ENCODE measurements at places on chromosomes 12 and 14.

- DNase-seq = no peak
Measured at GRCh38 chr12:97005174-97005573, 98.1 kb downstream of the NEDD1 start.

GRCh38 chr12:55809274-55809673 is 8.2 kb downstream of the SARNP start:
- no peak for DNase-seq

GRCh38 chr12:62230652-62231051 is 29.6 kb upstream of the USP15 start:
- DNase-seq = no peak

GRCh38 chr12:43162138-43162537 is 389.9 kb downstream of the ADAMTS20 start:
- no peak for DNase-seq

DNA sequence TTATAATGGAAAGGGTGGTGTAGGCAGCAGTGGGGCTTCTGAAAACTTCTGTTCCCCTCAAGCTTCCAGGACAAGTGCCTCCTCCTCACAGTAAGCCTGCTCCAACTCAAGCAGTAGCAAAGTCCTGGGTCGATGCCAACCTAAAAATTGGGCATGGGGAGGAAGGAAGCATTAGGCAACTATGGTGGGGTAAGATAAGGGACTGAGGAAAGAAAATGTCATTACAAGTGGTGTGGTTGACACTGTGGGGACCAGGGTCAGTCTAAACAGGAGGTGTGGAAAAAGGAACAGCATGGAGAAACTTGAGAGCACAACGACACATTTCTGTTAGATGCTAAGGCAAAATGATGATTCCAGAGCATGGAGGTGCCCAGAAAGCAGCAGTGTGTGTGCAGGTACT is 34.9 kb downstream of the WIF1 start:
- no peak for DNase-seq

DNA sequence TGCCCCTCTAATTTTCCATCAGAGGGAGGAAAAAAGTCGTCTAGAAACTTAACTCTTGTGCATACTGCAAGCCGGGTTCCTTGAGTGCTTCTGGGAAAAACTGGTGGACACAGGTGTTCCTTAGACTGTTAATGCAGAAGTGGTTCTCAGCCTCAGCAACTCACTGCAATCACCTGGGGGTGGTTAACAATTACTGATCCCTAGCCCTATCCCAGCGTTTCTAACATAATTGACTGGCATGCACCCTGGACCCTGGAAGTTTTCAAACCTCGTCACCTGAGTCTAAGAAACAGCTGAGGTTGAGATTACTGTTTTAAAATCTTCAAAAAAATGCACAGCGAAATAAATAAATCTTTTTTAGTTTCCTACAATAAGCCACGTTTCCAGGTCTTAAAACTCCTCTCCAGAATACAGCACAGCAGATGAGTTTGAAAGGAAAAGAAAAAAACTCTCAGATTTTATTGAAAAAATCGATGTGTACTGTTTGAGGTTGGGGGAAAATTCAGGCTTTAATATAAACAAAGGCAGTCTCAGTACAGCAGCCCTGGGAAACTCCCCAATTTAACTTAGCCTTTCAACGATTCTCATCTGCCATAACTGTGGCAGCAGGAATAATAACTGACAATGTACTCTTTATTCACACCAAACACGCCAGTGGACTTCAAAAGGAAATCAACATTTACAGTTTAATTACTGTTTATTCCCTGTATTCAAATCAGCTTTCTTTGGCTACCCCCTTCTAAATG is 45.4 kb downstream of the PHLDA1 start:
- no peak for DNase-seq

- DNase-seq = no peak
Measured at GRCh38 chr12:57129321-57129842, 1.1 kb downstream of the LRP1 start.

DNA sequence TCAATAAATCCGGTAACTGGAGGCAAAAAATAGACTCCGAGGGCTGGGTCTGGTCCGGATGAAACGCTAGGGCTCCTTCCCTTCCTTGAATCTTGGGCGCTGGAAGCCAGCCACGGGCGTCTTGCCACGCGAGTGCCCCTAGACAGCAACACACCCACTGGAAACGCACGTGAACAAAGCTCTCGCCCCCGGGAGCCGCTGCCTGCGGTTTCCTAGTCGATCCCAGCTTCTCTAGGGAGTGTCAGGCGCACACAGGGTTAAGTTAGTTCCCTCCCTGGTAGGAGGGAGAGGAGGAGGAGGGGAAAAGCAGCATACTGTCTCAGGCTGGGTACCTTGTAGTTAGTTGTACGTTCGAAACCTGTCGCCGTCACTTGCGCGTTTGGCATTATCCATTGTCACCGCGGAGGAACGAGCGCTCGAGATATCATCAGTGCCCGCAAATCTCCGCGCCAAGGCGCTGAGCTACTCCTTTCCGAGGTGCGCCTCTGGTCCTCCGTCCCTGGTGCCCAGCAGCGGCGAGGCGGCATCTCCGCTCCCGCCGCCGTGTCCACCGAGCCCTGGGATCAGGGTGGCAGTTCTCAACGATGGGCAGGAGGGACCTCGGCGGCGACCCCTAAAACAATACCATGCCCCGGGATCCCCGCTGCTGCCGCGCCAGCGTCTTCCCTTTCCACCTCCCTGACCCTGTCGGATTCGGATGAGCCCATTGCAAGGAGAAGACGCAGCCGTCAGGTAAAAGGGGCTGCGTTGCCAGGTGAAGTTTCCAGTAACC is at the start of gene FLRT2:
Gene FLRT2 (plus strand): TSS at position 342 of the 772 bp plus-strand sequence. CDS start 91,371 bp downstream, outside the sequence.
- DNase-seq = no peak

DNA sequence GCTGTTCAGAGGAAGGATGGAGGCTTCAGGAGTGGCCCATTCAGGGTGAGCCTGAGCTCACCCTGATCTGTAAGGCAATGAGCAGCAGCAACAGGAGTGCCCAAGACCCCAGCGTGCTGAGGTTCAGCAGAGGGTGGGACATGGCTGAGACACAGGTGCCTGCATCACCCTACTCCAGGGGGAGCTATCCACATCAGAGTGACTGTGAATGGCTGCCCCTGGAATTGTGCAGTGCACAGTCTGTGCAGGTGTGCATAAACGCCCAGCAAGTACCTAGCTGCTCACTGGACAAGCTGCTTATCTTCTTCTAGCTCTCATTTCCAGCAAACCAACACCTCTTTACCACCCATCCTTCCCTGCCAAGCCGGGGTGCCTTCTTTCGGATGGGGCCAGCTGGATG is 140.6 kb upstream of the PRMT8 start:
- DNase-seq = no peak

DNA sequence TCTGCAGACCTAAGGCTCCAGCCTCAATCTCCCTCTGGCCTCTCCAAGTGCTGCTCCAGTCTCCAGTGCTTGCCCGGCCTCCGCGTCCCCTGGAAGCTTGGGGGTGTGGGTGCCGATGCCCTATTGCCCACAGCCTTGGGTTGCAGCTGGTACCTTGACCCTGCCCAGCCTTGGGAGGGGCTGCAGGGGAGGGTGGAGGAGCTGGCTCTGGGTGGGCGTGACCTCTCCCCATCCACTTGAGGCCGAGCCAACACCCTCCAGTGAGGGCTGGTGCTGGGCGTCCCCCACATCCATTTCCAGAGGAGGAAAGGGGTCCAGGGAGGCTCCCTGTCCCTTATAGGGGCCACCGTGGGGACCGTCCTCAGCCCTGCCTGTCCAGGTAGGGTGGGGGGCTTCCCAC is 24.1 kb downstream of the KIF26A start:
- no peak for DNase-seq

- DNase-seq = no peak
Measured at GRCh38 chr14:100075681-100076080, 10.5 kb downstream of the EVL start.

DNA sequence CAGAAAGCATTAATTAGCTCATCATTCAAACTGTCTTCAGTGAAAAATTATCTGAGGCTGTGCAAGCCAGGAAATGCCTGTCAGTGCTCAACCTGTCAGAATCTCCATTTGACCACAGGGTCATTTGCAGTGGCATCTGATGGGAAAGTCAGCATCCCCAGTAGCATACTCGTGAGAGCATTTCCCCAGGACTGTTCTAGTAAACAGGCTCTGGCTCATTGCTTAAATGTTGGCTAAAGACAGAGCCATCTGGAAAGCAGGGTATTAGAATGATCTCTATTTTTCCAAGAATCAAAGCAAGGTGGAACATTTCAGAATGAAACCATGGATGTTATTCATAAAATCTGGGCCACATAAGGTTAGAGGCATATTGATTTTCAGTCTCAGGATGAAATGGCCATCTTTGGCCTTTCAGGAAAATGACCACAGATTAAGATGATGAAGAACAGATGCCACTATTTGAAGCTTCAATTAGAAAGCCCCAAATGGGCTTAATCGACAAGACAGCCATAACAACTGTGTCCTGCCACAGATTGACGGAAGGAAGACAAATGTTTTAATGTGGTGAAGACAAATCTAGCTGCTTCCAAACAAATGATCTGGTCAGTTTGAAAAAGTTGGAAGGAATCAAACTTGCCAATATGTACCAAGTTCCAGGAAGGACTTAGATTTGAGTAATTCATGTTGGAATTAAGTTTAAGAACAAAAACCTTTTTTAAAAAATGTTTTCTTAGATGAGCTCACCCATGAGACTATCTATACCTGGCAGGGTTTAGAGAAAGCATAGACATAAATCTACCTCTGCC is 94.0 kb upstream of the FAR2 start:
- no peak for DNase-seq

GRCh38 chr12:122094735-122095631 is 16.4 kb downstream of the MLXIP start:
- DNase-seq = no peak

DNA sequence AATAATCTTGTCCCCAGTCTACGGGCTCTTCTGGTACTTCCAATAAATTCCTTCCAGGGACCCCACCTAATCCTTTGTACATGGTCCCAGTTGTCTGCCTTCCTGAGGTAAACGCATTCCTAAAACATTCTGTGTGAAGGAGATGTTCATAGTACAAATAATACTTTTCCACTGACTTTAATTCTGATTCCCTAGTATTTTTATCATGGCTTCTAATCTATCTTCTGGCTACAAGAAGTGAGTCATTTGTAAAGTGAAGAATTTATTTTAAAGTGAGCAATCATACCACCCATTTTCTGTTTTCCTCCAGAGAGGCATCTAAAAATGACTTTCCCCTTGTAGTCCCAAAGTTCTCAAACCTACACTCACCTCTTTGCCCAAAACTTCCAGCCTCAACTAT is 65.9 kb upstream of the NUDT4 start:
- DNase-seq = no peak

DNA sequence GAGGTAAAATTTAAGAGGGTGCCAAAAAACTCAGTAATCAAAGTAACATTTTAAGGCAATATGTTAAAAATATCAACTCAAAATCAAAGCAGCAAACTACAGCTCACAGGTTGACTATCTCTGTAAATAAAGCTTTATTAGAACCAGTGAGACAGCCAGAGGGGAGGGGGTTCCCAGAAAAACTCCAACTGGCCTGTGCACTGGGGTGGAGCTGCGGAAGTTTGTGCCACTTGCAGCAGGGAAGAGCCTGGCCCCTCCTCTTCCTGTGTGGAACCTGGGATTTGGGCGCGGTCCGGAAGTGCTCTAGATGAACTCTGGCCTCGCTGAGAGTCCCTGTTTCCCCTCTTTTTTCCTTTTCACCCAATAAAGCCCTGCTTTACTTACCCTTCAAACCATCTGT is 8.1 kb downstream of the STON2 start:
- DNase-seq = no peak

- no peak for DNase-seq
Measured at GRCh38 chr12:50251619-50252252, 31.6 kb downstream of the LIMA1 start.

- DNase-seq = no peak
Measured at GRCh38 chr12:96824074-96824837, 82.8 kb upstream of the NEDD1 start.

DNA sequence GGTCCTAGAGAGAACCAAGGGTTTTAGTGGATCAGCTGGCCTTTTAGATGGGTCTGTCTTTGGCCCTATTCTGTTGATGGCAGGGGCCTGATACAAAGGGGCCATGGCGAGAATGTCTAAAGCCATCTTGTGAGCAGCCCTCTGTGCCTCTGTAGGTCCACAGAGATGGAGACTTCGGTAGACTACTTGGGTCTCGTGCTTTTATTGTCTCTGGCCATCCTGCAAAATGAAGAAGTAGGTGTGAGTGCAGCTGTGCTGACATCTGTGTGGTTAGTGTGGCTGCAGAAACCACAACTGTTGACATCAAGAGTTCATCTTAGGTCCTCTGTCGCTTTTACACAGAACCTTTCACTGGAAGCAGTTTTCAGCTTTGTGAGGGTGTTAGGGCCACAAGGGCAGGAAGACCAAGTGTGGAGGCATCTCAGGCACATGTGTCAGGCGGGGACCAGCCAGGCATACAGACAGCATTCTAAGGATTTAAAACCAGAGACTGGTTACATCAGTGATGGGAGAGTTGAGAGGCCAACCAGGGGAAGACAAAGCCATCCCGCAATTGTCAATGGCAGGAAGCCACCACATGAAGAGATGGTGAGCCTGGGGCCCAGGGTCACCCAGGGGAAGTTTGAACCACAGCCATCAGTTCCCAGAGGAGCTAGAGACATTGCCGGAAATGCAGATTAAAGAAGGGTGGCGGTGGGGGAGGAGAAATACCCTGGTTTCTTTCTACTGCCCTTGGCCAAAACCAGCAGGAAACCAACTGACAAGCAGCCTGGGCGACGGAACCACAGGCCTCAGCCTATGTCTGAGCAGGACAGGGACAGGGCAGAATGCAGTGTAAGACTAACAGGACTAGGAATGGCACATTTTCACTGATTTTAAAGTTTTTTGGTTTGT is 13.0 kb upstream of the TPCN1 start:
- DNase-seq = no peak

DNA sequence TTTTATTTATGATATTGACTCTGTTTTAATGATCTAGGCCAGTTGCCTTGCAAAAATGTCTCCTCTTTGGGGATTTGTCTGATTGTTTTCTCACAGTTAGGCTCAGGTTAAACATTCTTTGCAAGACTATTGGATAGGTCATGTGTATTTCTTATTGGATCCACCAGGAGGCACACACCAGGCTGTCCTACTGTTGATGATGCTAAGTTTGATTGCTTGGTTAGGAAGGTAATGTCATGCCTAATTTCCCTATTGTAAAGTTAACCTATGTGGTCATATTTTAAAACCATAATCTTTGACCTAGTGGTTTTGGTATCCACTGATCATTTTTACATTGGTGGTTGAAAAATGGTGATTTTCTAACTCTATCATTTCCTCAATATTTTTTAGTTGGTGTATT is 137.1 kb downstream of the BRMS1L start:
- no peak for DNase-seq

GRCh38 chr12:54765652-54766051 is 88.7 kb upstream of the MUCL1 start:
- no peak for DNase-seq

GRCh38 chr14:77338302-77338701 is 17.5 kb downstream of the GSTZ1 start:
- DNase-seq = no peak

GRCh38 chr12:96352161-96352835 is 47.9 kb downstream of the CDK17 start:
- no peak for DNase-seq

GRCh38 chr12:11162502-11162901 is 8.5 kb upstream of the SMIM10L1 start:
- no peak for DNase-seq
